Frontal cortex (tissue), 4 donors: ENCODE measurements at places on chromosomes 6 and 20. TPM values are rescaled to one million over a fixed set of nuclear protein-coding genes. Genes with fewer than 3 reads are reported as not detected.
A peak's percentile ranks its signal among the peaks of the same experiment; 100 is the strongest.

DNA sequence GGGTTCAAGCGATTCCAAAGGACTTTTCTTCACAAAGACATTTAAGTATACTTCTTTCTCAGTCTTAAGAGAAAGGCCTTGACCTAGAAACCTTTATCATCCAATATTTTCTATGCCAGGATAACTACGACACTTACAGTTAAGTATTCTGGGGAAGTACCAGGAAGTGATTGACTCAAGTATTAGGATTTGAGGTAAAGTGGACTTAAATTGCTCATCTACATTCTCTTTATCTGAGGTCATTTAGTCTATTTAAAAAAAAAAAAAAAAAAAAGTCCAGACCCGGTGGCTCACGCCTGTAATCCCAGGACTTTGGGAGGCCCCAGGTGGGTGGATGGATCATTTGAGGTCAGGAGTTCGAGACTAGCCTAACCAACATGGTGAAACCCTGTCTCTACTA lies 114.7 kb downstream of the ZFAND3 start:
- no peak for DNase-seq

DNA sequence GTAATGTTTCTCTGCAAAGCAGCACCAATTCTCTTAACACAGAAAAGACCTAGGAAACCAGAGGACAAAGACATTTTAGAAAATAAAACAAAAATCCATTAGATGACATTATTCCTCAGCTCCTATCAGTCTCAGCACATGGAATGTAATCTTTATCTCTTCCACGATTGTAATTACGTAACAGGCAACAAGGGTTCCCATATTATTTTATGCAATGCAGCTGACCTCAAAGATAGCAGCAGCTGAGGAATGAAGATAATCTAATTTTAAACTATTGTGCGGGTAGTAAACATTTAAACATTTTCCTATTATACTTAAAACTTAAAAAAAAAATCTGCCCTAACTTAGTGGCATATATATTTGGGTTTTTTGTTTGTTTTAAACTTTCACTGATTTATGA lies 33.0 kb upstream of the PTCHD4 start:
- no peak for DNase-seq

- no peak for DNase-seq
These were observed 57.6 kb upstream of the CCN6 start for GRCh38 chr6:111996144-111996865.

The ABT1 gene
- 12.6 TPM for total RNA-seq

The MYT1 gene
- 6.9 TPM for total RNA-seq

GRCh38 chr6:38824243-38824894 lies 109.3 kb downstream of the DNAH8 start:
- no peak for DNase-seq

- no peak for DNase-seq
These were observed 213.9 kb upstream of the ECI2 start for GRCh38 chr6:4349323-4349722.

GRCh38 chr20:52892023-52892422 lies 80.1 kb upstream of the TSHZ2 start:
- DNase-seq = no peak

DNA sequence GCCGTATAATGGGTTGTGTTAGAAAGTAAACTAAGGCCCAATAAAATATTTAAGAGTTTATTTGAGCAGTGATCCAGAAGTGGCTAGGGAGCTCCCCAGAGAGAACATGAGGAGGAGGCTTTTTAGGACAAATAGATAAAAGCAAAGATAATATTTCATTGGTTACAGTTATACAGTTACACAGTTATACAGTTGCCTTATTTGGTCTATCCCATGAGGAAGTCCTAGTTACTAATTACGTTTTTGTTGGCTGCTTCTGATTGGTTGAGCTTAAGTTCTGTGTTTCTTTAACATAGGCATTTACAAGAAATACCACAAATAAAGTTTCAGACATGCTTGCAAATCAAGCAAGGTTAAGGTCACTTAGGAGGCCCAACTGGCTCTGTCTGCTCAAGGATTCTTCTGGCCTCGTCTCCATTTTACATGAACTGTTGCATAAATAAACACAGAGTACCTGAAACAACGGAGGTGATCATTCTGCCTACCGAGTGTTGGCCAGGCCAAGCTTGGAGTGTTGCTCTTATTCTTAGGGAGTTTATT lies 7.0 kb downstream of the UBD start:
- peak; percentile 48 for DNase-seq

The PACSIN1 gene
- total RNA-seq = 2.9 TPM
